ENCODE measurements at places on chromosomes 12 and 14.

DNA sequence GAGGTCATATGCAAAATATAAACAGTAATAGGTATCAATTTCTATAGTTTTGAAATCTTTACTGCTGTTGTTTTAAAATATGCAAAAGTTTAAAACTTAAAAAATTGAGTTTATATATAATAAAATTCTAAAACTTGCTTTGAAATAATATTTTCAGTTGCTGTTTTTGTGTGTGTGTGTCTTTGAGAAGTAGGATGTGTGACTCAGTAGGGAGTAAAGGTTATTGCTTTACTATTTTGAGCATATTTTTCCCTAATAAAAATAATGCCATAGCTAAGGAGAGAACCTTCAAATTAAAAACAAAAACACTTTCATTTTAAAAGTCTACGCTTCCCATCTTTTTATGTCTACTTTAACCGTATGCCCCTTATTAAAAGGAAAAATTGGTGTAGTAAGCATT lies 238.1 kb downstream of the FBXL14 start:
- no peak for DNase-seq
- H3K27me3 ChIP-seq = no peaks in the 10 kb centered on the region
- H3K4me1 ChIP-seq = no peaks in the 10 kb centered on the region
- no peak overlapping the region for H3K4me3 ChIP-seq
- H3K27ac ChIP-seq = no peak overlapping the region

GRCh38 chr14:50772412-50772811 lies 58.5 kb downstream of the NIN start:
- H3K27ac ChIP-seq = no peak overlapping the region
- no peak overlapping the region for H3K4me3 ChIP-seq
- peaks cover 86% of the 10 kb centered on the region for H3K36me3 ChIP-seq
- H3K27me3 ChIP-seq = no peaks in the 10 kb centered on the region
- DNase-seq = no peak
- no peaks in the 10 kb centered on the region for H3K4me1 ChIP-seq

DNA sequence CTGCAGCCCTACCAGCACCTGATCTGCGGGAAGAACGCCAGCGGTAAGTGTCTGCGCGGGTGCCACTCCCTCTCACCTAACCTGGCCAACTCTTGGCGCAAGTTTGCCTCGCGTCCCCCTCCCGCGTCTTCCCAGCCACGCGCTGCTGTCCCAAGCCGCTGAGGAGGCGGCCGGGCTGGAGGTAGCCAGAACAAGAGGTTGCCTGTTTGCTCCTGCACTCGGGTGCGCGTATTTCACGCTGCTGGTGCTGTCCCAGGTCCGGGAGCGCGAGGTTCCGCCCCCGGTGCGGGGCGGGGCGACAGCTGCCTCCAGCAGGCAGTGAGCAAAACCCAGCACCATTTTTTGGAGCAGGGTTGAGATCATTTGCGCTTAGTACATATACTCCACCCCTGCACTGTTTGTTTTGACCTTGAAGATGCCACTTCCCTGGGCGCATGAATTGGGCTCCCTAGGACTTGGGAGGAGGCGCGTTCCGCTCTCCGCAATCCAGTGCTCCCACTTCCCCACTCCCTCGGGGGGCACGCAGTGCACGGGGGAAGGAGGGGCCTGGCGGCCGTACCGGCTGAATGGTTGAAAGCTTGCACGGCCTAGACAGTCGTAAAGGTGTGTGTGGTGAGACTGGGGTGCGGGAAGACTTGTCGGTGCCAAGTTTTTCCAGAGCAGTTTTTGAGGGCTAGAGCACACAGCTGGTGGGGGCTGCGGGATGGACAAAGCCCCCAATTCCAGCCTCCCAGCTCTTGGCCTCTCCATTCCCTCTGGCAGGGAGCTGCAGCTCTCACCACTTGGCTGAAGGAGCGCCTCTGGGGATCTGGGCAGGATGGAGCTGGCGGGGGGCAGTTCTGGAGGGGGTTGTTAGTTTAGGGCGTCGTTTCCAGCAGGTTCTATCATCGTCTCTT lies 226.9 kb upstream of the CRY1 start:
- no peak overlapping the region for H3K4me3 ChIP-seq
- peaks cover 25% of the 10 kb centered on the region for H3K4me1 ChIP-seq
- H3K36me3 ChIP-seq = no peaks in the 10 kb centered on the region
- H3K27me3 ChIP-seq = peaks cover 51% of the 10 kb centered on the region
- peak; percentile 17 for DNase-seq

- peaks cover 35% of the 10 kb centered on the region for H3K4me1 ChIP-seq
- no peak overlapping the region for H3K4me3 ChIP-seq
- H3K36me3 ChIP-seq = no peaks in the 10 kb centered on the region
- H3K27ac ChIP-seq = peak overlapping the region; percentile 51
Measured at GRCh38 chr12:90151491-90152015, 442.9 kb upstream of the ATP2B1 start.

DNA sequence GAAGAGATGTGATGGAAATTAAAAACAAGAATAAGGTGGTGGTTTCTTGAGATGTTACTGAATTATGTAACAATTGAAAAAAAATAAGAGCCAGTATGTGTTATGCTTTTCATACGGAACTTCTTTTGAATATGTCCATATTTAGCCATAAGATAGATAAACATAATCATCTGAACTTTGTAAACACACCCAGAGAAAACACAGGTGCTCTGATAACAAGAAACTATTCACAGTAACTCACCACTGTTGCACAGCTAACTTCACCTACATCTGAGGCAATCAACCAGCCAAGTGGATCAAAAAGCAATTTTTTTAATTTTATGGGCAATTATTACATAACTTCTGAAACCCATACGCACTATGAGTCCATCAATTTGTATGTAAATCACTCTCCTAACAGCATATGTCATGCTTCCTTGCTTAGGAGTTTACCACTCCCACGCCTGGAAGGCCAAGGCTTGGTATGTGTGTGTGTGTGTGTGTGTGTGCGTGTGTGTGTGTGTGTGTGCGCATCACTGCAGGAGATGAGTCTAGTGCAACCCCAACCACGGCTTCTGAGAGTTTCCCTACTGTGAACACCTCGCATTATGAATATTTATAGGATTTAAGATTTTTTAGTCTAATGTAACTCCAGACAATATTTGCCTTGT lies 443.4 kb downstream of the BCAT1 start:
- H3K36me3 ChIP-seq = no peaks in the 10 kb centered on the region
- H3K4me3 ChIP-seq = no peak overlapping the region
- no peaks in the 10 kb centered on the region for H3K27me3 ChIP-seq
- H3K4me1 ChIP-seq = peaks cover 12% of the 10 kb centered on the region
- no peak for DNase-seq

GRCh38 chr12:19850346-19851065 lies 411.2 kb downstream of the AEBP2 start:
- H3K27me3 ChIP-seq = no peaks in the 10 kb centered on the region
- no peak overlapping the region for H3K4me3 ChIP-seq
- H3K36me3 ChIP-seq = no peaks in the 10 kb centered on the region
- no peak overlapping the region for H3K27ac ChIP-seq
- no peak for DNase-seq
- no peaks in the 10 kb centered on the region for H3K4me1 ChIP-seq

- H3K27me3 ChIP-seq = no peaks in the 10 kb centered on the region
- no peak overlapping the region for H3K27ac ChIP-seq
- no peaks in the 10 kb centered on the region for H3K36me3 ChIP-seq
- H3K4me3 ChIP-seq = no peak overlapping the region
- no peak for DNase-seq
Measured at GRCh38 chr12:46915082-46915481, 89.3 kb upstream of the SLC38A4 start.

GRCh38 chr14:86933958-86934595 lies 1058.9 kb downstream of the GALC start:
- no peak overlapping the region for H3K27ac ChIP-seq
- no peaks in the 10 kb centered on the region for H3K27me3 ChIP-seq
- DNase-seq = no peak
- H3K36me3 ChIP-seq = no peaks in the 10 kb centered on the region

- H3K36me3 ChIP-seq = peaks cover 5% of the 10 kb centered on the region
- DNase-seq = no peak
- no peaks in the 10 kb centered on the region for H3K4me1 ChIP-seq
- H3K27me3 ChIP-seq = no peaks in the 10 kb centered on the region
Measured at GRCh38 chr12:1001507-1001906, 10.5 kb downstream of the ERC1 start.

GRCh38 chr14:99687284-99688209 lies 3.4 kb downstream of the CYP46A1 start:
- H3K4me1 ChIP-seq = peaks cover 24% of the 10 kb centered on the region
- no peak overlapping the region for H3K27ac ChIP-seq
- H3K27me3 ChIP-seq = peaks cover 42% of the 10 kb centered on the region
- H3K4me3 ChIP-seq = no peak overlapping the region

DNA sequence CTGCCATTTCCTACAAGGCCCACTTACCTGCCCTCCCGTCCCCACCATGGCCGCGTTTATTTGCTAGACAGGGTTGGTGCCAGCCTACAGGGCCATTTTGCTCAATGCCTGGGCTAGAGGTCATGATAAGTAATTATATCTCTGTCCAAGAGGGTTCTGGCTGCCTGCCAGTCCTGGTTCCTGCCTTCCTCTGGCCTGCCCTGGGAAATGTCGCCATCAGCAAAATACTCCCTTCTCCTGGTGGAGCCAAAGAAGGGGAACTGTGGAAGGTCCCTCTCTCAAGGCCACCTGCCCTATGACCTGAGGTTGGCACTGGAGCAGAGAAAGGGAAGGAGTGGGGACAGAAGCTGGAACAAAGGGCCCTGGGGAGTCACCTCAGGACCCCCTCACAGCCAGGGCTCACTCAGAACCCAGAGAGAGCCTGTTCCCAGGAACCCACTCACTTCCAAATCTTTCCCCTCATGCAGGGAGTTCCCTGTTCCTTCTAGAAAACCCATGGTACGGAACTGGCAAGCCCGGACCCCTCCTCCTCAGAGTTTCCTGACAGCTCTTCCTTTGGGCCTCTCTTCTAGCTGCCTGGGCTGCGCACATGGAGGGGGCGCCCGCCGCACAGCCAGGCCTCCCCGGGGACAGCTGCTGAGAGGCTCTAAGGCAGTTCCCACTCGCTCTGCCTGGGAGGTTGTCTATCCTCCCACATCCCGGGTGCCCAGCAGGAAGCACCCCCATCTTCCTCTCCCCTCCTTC lies 280.5 kb downstream of the DPF3 start:
- no peak overlapping the region for H3K4me3 ChIP-seq
- peak; percentile 2 for DNase-seq
- no peaks in the 10 kb centered on the region for H3K36me3 ChIP-seq
- peaks cover 6% of the 10 kb centered on the region for H3K4me1 ChIP-seq

DNA sequence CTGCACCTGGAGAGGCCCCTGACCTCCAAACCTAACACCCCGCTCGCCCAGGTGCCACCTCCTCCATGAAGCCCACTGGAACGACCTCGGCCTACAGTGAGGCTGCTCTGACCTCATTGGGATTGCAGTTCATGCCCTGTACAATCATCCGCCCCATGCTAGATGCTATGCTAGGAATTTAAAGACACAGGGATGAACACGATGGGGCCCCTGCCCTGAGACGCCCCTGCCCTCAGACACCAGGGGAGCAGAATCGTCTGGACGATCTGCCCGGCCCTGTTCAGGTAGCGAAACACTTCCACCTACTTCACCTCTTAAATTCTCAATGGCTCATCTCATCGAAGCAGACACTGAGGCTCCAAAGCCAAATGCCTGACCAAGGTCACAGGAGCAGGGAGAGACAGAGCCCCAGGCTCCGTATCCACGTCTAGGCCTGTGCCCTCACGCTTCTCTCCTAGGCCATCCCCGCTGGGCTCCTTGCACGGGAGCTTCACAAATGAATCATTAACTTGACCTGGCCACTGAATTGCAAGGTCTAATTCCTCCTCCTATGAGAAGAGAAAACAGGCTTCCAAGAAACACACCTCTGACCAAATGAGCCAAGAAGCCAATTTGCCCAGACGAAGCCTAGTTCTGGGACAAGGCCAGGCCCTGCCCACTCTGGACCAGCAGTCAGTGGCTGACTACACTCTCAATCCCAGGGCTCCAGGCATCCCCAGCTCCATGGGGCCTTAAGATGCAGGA lies 35.2 kb downstream of the SCARB1 start:
- H3K27ac ChIP-seq = no peak overlapping the region
- no peaks in the 10 kb centered on the region for H3K36me3 ChIP-seq
- no peaks in the 10 kb centered on the region for H3K27me3 ChIP-seq
- no peak for DNase-seq
- no peak overlapping the region for H3K4me3 ChIP-seq

- H3K27me3 ChIP-seq = no peaks in the 10 kb centered on the region
- peaks cover 49% of the 10 kb centered on the region for H3K4me1 ChIP-seq
- no peak overlapping the region for H3K4me3 ChIP-seq
- DNase-seq = no peak
Measured at GRCh38 chr12:26798640-26799039, 34.4 kb downstream of the ITPR2 start.

DNA sequence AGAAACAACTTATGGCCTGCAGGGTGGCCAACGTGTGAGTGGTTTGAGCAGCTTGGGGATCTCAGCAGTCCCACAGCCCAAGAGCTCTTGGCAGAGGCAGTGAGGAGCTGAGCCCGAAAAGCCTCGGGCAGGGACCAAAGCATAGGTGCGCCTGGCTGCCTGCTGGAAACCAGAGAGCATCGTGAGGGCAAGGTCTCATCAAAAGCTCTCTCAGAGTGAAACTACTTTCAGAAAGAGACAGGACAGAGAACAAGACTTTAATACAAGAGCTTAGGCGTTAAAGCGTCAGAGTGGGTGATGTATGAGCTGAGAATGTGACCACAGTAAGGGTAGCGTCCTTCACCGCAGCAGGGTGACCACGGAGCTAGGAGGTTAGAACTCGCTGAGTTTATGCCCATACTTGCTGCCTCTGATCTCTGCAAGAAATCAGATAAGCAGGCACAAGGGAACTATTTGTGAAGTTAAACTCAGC lies 30.8 kb downstream of the LGMN start:
- no peak overlapping the region for H3K27ac ChIP-seq
- no peaks in the 10 kb centered on the region for H3K4me1 ChIP-seq
- H3K27me3 ChIP-seq = no peaks in the 10 kb centered on the region
- no peak overlapping the region for H3K4me3 ChIP-seq
- peaks cover 3% of the 10 kb centered on the region for H3K36me3 ChIP-seq

DNA sequence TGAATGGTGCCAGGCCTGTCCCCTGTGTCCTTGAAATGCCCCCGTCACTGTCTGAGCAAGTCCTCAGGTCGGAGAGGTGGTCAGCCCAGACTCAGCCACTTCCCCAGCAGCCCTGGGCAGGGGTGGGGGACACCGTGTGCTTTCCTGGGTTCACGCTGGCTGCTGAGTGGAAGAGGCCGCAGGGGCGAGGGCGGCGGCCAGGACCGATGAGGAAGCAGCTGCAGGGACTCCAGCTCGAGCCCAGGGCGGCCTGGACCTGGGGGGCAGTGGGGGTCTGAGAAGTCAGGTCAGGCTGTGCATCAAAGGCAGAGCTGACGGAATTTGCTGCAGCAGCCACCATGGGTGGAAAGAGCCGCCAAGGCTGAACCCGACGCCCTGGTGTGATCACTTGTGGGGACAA lies 28.4 kb downstream of the NOC4L start:
- H3K4me1 ChIP-seq = no peaks in the 10 kb centered on the region
- no peaks in the 10 kb centered on the region for H3K36me3 ChIP-seq
- no peaks in the 10 kb centered on the region for H3K27me3 ChIP-seq
- no peak overlapping the region for H3K4me3 ChIP-seq
- DNase-seq = no peak
- H3K27ac ChIP-seq = no peak overlapping the region

- no peaks in the 10 kb centered on the region for H3K36me3 ChIP-seq
- H3K4me1 ChIP-seq = no peaks in the 10 kb centered on the region
- no peak overlapping the region for H3K27ac ChIP-seq
- DNase-seq = no peak
Measured at GRCh38 chr14:76603713-76604112, 157.6 kb upstream of the VASH1 start.

All from DND-41 (cell line).